Ascending aorta (tissue), 2 donors: ENCODE measurements at places on chromosomes 5 and 9.

DNA sequence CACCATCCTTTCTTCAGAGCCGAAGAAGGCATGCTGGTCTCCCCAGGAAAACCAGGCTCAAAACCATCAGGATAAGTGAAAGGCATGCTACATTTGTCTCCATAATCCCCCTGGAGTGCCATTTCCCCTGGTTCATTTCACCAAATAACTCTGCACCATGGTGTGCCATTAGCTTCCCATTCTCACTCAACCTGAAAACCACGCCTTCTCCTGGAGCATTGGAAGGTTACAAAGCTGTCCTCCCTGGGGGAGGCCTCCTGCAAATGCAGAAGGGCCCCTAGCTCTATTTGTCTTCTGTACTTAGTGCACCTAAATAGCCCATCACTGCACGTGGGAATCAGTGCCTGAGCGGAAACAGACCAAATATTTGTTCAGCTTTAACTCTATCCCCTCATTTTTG lies 90.2 kb upstream of the ICE1 start:
- no peak for DNase-seq

DNA sequence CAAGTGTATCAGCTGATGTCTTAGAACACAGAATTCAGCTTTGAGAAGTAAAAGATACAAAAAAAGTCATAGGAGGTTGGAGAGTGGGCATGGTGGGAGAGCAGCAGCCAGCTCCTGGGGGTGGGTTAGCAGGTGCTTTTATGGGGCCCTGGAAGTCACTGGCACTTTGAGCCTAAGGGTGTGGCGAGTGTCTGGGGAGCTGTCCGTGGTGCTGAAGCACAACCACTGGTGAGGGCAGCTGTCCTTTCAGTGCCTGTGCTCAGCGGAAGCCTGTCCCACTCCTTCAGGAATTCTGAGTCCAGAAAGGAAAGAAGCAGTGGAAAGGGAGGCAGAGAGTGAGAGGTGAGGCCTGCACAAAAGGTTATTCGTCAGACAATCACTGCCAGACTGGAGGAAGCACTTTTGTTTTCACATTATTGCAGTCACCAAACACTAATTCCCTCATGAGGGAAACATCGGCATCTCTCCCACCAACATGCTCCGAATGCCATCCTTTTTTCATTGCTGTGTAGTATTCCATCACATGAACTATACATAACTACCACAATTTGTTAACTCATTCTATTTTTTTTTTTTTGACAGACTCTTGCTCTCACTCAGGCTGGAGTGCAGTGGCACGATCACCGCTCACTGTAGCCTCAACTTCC lies 59.4 kb upstream of the RAPGEF1 start:
- no peak for DNase-seq

DNA sequence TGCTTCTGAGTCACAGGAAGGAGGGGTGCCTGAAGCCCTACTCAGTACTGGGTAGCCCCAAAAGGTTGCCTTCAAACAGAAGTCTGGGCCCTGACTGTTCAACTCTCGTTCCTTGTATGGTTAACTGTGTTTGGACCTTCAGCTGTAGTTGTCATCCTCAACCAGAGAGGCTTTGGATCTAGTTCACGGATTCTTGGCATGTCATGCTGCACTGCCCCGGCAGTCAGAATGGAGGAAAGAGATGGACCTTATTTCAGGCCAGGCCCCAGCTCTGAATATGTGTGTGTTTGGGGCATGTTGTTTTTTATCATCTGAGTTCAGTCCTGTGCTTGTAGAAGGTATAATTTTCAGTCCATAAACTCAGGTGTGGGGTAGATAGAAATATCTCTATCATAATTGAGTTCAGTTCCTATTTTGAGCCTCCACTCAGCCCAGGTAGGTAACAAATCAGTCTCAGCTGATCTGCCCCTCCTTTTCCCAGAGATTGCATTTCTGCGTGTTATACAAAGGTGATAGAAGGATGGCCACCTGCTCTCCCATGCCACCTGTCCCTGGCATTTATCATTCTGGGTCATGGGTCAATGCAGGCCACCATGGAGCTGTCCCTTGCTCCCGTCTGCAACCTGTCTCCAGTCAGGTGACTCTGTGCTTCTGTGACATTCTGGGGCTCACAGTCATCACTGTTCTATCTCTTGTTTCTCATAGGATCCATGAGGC lies 127.5 kb upstream of the CPEB4 start:
- DNase-seq: no peak

- DNase-seq: no peak
Observed at GRCh38 chr5:213803-214395, 4.1 kb downstream of the CCDC127 start.

DNA sequence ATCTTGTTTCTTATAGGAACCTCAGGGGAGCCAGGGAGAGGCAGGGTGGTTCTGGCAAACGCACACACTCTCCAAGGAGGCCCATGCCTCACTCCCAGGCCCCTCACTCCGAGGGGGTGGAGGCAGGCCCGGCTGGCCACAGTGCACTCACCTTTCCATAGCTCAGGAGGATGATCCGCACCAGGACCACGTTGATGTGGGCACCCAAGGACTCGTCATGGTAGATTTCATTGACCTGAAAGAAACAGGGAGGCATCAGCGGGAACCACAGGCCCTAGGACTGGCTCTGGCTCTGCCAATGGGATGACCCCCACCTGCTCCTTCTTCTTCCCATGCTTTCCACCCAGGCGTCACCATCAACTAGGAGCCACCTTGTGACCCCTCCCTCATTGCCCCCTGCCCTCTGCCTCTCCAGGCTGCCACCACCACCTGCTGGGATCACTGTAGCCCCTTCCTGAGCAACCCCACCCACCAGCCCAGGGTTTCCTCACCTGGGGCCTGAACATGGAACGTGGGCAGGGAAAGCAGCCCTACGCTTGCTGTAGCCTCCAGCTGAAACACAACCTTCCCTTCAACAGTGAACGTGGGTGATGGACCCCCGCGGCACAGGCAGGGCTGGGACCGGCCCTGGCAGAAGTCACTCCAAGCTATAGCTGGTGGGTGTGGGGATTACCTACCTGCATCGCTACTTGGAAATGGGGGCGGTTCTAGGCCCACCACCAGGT lies 120.9 kb downstream of the ZNF354C start:
- no peak for DNase-seq

DNA sequence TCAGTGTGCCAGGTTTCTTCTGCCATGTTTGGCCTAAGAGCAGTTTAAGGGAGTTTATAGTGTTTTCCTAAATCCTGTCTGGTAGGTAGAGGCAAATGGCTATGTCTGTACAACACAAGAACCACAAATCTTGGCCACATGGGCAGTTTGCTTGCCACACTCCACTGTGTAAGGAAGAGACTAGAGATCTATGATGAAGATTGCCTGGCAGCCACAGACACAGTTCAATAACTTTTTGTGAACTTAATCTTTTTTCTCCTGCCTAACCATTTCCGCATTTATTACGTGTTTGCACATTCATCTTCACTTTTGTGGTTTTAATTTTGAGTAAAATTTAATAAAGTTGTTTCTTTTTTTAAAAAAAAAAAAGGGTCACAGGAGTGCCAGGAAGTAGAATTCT lies 5.8 kb downstream of the MFAP3 start:
- no peak for DNase-seq

DNA sequence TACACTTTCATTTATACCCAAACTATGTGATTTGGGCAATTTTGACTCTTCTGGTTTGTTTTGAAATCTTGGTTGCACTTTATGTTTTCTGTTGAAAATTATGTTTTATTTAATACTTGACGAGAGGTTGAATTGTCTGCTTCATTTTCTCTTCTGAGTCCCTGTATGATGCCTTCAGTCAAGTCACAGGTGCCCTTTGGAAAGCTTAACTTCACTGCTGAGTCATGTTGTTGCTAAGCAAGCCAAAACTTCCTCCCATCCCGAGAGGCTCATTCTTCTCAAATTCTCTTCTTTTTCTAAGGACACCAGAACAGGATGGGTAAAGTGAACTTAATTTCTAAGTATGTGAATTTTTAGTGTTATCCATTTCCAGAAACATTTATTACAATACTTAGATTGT lies 455.3 kb upstream of the PTGER4 start:
- DNase-seq: no peak

GRCh38 chr5:172188893-172189692 lies 1.1 kb upstream of the STK10 start:
- no peak for DNase-seq

GRCh38 chr5:3010301-3010952 lies 258.9 kb upstream of the IRX2 start:
- no peak for DNase-seq

DNA sequence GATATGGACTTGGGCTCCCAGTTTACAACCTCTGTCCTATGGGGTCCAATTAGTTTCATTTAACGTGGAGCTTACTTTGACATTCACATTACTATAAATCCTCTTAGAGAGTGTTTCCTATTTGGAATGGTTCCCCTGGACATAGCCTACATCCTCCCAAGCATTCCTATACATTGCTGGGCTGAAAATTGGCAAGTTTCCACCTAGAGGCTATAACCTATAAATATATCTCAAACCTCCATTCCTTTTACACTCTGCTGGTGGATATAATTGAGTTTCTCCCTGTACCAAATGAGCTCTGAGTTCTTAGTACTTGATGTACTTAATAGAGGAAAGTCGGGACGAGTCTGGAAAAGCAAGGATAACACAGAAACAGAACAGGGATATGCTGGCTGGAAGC lies 172.8 kb downstream of the ASTN2 start:
- DNase-seq: no peak

DNA sequence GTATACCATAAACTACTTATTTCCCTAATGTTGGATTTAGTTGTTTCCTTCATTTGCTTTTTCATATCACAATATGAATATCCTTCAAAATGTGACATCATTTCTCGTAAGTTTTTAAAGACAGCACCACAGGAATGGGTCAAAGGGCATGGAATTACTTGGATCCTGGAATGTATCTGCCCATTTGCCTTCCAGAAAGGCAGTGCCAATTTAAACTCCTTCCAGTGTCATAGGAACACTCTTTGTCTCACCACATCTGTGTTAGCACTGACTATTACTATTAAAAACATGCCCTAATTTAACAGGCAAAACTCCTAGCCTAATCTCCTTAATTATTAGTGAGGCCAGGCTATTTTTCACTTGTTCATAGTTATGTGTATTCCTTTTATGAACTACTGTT lies 58.0 kb downstream of the SPTLC1 start:
- no peak for DNase-seq

DNA sequence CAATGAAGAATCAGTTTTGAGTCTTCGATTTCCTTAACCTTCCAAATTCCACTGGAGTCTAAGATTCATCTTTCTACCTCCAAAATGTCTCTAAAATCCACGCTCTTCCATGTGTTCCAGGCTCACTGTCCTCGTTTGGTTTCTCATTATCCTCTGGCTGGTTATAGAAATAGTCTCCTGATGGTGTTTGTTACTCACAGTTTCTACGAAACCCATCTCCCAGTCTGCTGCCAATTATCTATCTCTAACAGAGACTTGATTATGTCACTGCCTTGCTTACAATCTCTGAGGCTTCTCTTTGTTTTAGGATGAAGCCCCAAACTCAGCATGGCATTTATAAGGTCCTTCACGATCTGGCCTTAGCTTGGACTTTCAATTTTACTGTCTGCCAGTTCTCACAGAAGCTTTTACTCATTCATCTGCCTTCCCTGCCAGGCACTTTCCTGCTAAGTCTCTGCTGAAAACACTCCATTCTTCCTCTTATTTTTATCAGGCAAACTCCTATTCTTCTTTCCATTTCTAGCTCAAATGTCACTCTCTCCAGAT lies 339.6 kb upstream of the SGCD start:
- no peak for DNase-seq

- no peak for DNase-seq
Observed at GRCh38 chr9:134134949-134135342, 936 bp upstream of the WDR5 start.

DNA sequence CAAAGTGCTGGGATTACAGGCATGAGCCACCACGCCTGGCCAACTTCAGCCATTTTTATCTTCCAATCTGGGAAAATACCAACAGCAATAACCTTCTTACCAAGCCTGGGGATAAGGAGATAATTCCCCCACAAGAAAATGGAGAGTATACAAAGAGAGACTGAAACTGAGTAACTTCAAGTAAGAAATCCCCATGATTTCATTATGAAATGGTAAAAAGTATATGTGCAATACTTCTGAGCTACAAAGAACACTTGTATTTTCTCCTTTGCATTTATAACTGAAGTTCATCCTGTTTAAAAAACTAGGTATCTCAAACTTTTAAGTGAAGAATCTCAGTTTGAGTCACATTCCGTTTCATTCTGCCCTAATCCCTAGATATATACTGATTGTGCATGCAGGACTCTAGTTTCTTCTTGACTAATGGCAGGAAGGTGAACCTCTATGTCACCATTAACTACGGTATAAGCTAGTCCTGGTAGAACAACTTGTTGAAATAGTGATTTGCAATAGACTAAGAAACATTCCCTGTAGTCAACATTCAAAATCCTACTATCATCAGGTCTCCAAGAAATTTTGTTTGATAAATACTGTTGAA lies 2071.4 kb downstream of the MAT2B start:
- DNase-seq: no peak

DNA sequence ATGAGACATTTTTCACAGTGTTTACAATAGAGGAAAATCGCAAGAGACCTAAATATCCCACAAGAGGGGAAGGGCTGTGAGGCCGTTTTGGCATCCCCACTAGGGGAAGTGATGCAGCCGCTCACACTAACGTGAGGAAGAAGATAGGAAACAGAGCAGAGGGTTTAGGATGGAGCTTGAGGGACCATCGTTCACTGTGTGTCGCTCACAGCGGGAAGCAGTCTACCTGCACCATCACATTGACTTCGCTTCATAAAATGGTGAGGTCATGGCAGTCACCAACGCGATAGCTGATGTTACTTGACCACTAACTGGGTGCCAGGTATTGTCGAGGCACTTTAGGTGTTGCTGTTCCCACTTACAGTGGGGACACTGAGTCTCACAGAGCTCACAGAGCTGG lies 35.6 kb downstream of the PRRX2 start:
- no peak for DNase-seq

DNA sequence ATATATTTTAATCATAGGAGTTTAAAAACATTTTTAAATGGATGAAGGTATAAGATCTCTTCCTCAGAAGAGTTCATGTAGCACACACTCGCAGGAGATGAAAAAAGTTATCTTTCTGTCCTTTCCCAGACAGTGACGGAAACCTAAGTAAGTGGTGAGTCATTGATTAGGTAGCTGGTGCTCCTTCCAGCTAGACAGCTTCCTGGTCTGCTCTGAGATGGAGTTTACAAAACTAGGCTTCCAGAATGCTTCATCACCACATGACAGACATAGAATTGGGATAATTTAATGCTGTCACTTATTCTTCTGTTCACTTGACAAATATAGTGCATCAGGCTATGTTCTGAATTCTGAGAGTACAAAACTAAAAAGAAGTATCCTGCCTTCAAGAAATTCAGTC lies 2393.0 kb upstream of the C9orf72 start:
- no peak for DNase-seq

DNA sequence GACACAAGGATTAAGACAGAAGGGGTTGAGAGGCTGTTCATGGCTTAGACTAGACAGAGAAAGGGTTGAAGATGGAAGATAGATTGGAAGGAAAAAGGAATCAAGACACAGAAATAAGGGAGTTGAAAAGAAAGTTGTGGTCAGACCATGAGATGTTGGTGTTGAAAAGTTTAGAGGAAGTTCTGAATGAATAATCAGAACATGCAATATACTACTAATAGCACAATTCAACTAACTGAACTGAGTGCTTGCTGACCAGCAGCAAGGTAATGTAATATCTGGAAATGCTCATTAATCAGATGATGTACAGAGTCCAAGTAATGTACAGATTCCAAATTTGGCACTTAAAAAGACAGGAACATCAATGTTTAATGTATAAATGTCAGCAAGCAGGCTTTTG lies 10.6 kb upstream of the NNT start:
- DNase-seq: no peak
